ENCODE measurements at places on chromosomes 1 and 21.
A peak's percentile ranks its signal among the peaks of the same experiment; 100 is the strongest.

GRCh38 chr1:222181191-222181590 is 366.7 kb downstream of the HHIPL2 start:
- H3K4me3 ChIP-seq, result no peak overlapping the region
- H3K27ac ChIP-seq, result no peak overlapping the region
- no peak for DNase-seq
- H3K4me1 ChIP-seq, result no peaks in the 10 kb centered on the region

DNA sequence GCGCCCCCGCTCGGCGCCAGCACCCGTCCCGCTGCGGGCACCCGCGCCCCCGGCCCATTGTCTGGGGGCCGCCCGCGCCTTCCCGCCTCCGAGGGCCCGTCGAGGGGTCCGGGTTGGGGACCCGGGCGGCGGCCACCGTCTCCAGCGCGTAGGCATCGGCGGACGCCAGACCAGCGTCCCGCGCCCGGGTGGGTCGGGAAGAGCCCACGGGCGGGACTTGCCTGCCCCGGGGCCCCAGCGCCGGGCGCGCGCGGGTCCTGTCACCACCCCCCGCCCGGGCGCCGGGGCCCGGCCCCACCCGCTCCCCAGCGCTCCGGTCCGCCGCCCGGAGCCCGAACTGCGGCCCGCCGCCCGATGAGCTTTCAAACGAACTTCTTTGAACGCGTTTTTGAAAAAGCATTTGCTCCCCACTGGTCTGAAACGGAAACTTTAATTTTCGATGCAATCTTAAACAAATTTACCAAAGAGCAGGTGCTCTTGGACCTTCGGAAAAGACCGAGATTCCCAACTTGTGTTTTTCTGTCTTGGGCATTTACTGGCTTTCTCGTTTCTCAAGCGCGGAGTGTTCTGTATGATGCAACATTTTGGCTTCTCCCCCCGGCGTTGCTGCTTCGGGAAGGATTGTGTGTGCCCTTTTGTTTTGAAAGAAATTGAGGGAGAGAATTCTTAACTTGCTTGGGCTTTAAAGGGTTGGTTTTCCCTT is 615 bp downstream of the CLIC4 start:
- peaks cover 3% of the 10 kb centered on the region for H3K36me3 ChIP-seq
- DNase-seq, result peak; percentile 15
- H3K4me1 ChIP-seq, result peaks cover 14% of the 10 kb centered on the region
- H3K27me3 ChIP-seq, result peaks cover 12% of the 10 kb centered on the region
- no peak overlapping the region for H3K27ac ChIP-seq

DNA sequence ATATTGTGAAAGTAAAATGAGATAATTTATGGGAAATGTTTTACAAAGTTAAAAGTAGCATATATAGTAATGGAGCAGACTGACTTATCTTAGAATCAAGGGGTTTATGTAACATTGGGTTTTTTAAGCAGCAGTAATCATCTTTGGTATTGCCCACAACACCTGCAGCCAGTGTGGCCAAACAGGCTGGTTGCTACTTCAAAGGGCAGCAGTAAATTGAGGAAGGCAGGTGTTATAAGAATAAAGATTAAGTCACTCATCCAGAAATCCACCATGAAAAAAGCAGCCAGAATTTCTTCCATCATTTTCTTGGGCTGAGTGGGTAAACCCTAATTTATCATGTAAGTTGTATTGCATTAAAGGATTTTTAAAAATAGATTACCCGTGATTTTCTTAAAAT is 16.7 kb downstream of the DYNLT5 start:
- H3K4me1 ChIP-seq, result peaks cover 26% of the 10 kb centered on the region
- peak overlapping the region; percentile 81 for H3K27ac ChIP-seq
- H3K36me3 ChIP-seq, result no peaks in the 10 kb centered on the region
- H3K27me3 ChIP-seq, result no peaks in the 10 kb centered on the region
- DNase-seq, result no peak

DNA sequence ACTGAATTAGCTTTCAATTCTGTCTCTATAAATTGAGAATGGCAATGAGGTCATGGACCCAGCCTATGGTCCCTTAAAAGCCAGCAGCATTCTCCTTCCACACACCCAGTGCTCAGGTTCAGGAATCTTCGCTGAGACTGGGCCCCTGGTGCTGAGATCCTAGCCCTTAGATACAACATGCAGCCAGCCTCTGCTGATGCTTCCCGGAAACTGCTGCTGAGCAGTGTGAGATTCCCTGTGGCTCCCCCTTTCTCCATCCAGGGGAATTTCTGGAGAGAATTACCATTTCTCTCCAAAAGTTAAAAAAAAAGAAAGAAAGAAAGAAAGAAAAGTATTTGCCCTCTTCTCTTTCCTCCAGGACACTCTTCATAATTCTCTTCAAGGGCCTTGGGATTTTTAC is 31.7 kb upstream of the RALGPS2 start:
- DNase-seq, result no peak
- H3K4me1 ChIP-seq, result no peaks in the 10 kb centered on the region
- no peaks in the 10 kb centered on the region for H3K36me3 ChIP-seq
- no peak overlapping the region for H3K27ac ChIP-seq

GRCh38 chr1:47013293-47013692 is 10.2 kb upstream of the CYP4X1 start:
- no peak overlapping the region for H3K4me3 ChIP-seq
- no peaks in the 10 kb centered on the region for H3K4me1 ChIP-seq
- DNase-seq, result no peak
- no peak overlapping the region for H3K27ac ChIP-seq

- H3K4me1 ChIP-seq, result peaks cover 15% of the 10 kb centered on the region
- H3K36me3 ChIP-seq, result no peaks in the 10 kb centered on the region
- H3K27ac ChIP-seq, result no peak overlapping the region
- DNase-seq, result no peak
- H3K4me3 ChIP-seq, result peak overlapping the region; percentile 7
These were observed 224.2 kb upstream of the JUN start for GRCh38 chr1:59007820-59008598.

GRCh38 chr1:217522277-217522676 is 108.6 kb downstream of the GPATCH2 start:
- H3K4me3 ChIP-seq, result no peak overlapping the region
- H3K4me1 ChIP-seq, result peaks cover 2% of the 10 kb centered on the region
- H3K27ac ChIP-seq, result no peak overlapping the region
- no peaks in the 10 kb centered on the region for H3K27me3 ChIP-seq

DNA sequence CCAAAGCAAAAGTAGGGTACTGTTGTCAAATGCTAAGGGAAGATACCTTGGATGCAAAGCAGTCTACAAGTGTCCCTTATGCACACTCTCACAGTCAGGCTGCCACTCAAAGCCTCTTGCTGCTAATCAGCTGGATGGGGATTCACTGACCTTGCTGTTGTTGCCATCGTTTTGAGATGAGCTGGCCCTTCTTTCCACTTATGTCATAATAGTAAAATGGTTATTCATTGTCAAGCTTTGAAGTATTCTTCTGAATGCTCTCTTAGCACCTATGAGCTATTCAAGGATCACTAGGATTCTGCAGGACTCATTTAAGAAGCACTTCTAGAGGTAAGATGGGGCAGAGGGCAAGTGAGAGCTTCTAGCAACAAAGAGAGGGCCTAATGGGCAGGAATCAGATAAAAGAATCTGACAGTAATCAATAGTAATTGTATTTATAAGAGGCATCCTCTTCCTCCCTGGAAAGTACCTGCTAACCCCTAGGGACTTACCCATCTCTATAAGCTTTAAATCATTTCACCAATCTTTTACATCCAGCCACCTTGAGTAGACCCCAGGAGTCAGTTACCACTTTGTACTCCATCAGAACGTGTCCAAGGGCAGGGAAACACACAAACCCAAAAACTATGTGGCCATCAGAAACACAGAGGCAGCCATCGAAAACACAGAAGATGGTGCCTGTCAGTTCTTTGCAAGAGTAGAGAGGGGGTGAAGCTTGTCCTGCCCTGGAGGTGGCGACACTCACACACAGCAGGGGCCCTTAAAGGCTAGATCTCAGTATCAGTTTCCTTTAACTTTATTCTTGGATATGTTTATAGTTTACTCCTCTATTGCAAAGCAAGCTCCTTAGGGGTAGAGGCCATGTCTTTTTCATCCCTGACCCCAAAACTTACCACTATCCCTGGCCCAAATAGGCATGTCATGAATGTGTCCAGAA is 103.7 kb upstream of the NFIA start:
- no peak overlapping the region for H3K27ac ChIP-seq
- H3K27me3 ChIP-seq, result peaks cover 34% of the 10 kb centered on the region
- H3K4me3 ChIP-seq, result no peak overlapping the region

GRCh38 chr1:160981584-160982411 is 27.2 kb upstream of the ITLN2 start:
- H3K27ac ChIP-seq, result no peak overlapping the region
- peaks cover 32% of the 10 kb centered on the region for H3K27me3 ChIP-seq
- H3K36me3 ChIP-seq, result peaks cover 7% of the 10 kb centered on the region
- no peak for DNase-seq

DNA sequence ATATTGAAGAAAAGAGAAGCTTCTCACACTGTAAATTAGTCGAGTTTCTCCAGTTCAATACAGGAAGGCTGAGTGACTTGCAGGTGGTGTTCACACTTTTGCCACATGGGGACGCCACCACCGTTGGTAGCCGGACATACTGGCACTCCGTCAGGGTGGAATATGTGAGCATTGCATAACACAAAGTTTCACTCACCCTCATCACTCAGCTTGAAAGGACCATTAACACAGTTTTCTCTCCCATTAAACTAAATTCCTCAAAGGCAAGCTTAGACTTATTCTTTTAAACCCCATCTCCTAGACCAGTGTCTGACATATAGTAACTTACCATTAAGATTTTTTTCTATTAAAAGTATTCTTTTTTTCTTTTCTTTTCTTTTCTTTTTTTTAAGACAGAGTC is 105.3 kb upstream of the SERBP1 start:
- H3K27me3 ChIP-seq, result peaks cover 17% of the 10 kb centered on the region
- H3K4me3 ChIP-seq, result no peak overlapping the region
- no peaks in the 10 kb centered on the region for H3K4me1 ChIP-seq
- DNase-seq, result no peak

GRCh38 chr1:231124746-231125145 is 37.1 kb upstream of the TRIM67 start:
- no peaks in the 10 kb centered on the region for H3K36me3 ChIP-seq
- DNase-seq, result no peak
- peaks cover 10% of the 10 kb centered on the region for H3K27me3 ChIP-seq
- H3K4me3 ChIP-seq, result no peak overlapping the region
- H3K27ac ChIP-seq, result no peak overlapping the region

DNA sequence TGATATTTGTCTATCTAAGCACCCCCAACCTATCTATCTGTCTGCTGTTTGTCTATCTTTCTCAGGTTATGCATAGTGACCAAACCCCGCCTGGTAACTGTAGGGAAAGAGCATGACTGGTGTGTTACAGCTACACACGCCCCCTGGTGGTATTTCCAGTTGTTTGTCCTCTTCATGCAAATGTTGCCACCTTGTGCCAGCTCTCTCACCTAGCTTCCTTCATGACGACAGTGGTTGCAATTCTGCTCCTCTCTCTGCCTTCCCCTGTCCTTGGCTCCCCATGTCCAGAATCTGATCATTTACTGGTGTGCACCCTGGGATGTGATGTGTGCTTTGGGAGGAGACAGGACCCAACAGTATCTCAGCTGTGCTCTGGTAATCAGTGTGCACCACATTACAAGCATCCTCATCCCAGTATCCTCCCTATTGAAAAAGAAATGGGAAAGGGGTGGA is 8.1 kb upstream of the INKA2 start:
- no peak overlapping the region for H3K4me3 ChIP-seq
- peaks cover 2% of the 10 kb centered on the region for H3K4me1 ChIP-seq
- H3K27me3 ChIP-seq, result peaks cover 2% of the 10 kb centered on the region
- peak; percentile 28 for DNase-seq
- H3K36me3 ChIP-seq, result no peaks in the 10 kb centered on the region

GRCh38 chr1:220943319-220943996 is 64.2 kb downstream of the HLX start:
- DNase-seq, result no peak
- no peaks in the 10 kb centered on the region for H3K36me3 ChIP-seq
- no peak overlapping the region for H3K4me3 ChIP-seq
- H3K27ac ChIP-seq, result no peak overlapping the region

- no peak for DNase-seq
- no peak overlapping the region for H3K27ac ChIP-seq
- peaks cover 6% of the 10 kb centered on the region for H3K4me1 ChIP-seq
- no peak overlapping the region for H3K4me3 ChIP-seq
These were observed 45.2 kb downstream of the LYST start for GRCh38 chr1:235821361-235821981.

DNA sequence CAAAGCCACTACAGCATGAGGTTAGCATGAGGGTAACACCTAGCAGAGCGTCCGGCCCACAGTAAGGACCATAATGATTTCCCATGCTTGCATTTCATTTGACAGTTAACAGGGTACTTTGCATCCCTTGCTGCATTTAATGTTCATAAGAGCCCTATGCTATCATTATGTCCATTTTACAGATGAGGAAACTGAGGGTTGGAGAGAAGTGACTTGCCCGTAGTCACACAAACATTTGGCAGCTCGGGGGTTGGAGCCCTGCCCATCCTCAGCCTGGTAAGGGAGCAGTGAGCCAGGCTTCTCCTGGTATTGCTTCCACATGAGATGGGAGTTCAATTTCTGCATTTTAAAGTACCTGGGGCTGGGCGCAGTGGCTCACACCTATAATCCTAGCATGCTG is 16.5 kb upstream of the EPHB2 start:
- H3K4me1 ChIP-seq, result no peaks in the 10 kb centered on the region
- H3K4me3 ChIP-seq, result no peak overlapping the region
- H3K27ac ChIP-seq, result no peak overlapping the region
- no peak for DNase-seq
- no peaks in the 10 kb centered on the region for H3K36me3 ChIP-seq

GRCh38 chr1:110207831-110208230 is 2.3 kb upstream of the KCNC4 start:
- peak; percentile 66 for DNase-seq
- H3K27me3 ChIP-seq, result no peaks in the 10 kb centered on the region
- H3K4me3 ChIP-seq, result no peak overlapping the region
- no peaks in the 10 kb centered on the region for H3K36me3 ChIP-seq
- peaks cover 34% of the 10 kb centered on the region for H3K4me1 ChIP-seq

DNA sequence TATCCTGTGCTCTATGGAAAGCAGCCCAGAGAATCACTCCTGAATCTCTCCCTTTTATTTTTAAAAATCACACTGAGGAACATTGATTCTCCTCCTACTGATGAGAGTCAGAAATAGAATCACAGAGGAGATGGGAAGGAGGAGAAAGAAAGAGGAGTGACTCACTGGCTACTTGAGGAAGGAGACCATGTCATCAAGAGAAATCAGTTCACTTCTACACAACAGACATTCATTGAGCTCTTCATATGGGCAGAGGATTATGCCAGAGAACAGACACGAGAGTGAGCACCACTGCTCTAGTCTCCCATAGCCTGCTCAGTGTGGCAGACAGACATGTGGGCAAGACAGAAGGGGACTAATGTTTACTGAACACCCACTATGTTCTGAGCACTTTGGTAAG is 44.2 kb downstream of the RAB3B start:
- no peaks in the 10 kb centered on the region for H3K4me1 ChIP-seq
- H3K27me3 ChIP-seq, result peaks cover 8% of the 10 kb centered on the region
- H3K36me3 ChIP-seq, result peaks cover 2% of the 10 kb centered on the region
- no peak overlapping the region for H3K4me3 ChIP-seq
- DNase-seq, result no peak

- DNase-seq, result no peak
- peaks cover 28% of the 10 kb centered on the region for H3K4me1 ChIP-seq
- H3K36me3 ChIP-seq, result peaks cover 3% of the 10 kb centered on the region
- no peak within 1 kb of the TSS for H3K4me3 ChIP-seq
These were observed at the start of gene CRYBG2 for GRCh38 chr1:26353976-26354820. Gene CRYBG2 (minus strand): TSS chr1:26354130. CDS start chr1:26346657, 7,473 bp downstream.
